CD4-positive, alpha-beta T cell treated with Interleukin-6 at 100 ng/mL for 8 hours (primary cell): ENCODE measurements at places on chromosomes 12 and 14.
A peak's percentile ranks its signal among the peaks of the same experiment; 100 is the strongest.

- DNase-seq, result no peak
Observed at GRCh38 chr12:15996254-15996653, 85.1 kb downstream of the DERA start.

DNA sequence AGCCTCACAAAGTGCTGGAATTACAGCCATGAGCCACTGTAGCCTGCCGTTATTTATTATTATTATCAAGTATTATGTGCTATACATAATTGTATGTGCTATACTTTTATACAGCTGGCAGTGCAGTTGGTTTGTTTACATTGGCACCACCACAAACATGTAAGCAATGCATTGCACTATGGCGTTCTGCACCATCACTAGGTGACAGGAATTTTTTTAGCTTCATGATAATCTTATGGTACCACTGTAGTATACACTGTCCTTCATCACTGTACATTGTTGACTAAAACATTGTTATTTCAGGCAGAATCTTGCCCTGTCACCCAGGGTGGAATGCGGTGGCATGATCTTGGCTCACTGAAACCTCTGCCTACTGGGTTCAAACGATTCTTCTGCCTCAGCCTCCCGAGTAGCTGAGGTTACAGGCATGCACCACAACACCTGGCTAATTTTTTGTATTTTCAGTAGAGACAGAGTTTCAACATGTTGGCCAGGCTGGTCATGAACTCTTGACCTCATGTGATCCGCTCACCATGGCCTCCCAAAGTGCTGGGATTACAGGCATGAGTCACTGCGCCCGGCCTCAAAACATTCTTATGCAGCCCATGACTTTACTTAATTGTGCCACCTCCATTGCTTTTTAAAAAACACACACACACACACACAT lies 17.1 kb downstream of the MRPL42 start:
- DNase-seq, result no peak

GRCh38 chr12:121144416-121144914 lies 11.8 kb downstream of the P2RX7 start:
- no peak for DNase-seq

- DNase-seq, result no peak
Observed at GRCh38 chr12:69014047-69014446, 81.1 kb upstream of the CPM start.

DNA sequence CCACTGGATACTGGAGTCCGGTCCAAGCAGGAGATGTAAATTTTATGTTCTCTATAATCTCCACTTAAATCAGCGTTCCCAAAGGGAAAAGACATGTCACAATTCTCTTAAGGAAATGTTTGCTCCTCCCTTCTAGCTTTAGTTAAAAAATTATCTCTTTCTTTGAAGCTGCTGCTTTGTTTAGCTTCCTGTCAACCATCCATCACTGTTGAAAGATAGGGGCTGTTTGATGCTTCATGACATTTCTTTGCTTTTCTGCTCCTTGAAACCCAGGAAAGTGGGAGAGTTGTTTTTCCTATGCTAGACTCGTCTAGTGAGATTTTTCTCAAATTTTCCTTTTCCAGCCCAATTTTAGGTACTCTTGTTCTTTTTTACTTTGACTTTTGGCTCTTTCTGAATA lies 31.9 kb downstream of the MBIP start:
- no peak for DNase-seq

- no peak for DNase-seq
Observed at GRCh38 chr12:119592232-119592631, 1.3 kb upstream of the TMEM233 start.

GRCh38 chr14:89466484-89466883 lies 49.5 kb upstream of the FOXN3 start:
- peak; percentile 43 for DNase-seq

DNA sequence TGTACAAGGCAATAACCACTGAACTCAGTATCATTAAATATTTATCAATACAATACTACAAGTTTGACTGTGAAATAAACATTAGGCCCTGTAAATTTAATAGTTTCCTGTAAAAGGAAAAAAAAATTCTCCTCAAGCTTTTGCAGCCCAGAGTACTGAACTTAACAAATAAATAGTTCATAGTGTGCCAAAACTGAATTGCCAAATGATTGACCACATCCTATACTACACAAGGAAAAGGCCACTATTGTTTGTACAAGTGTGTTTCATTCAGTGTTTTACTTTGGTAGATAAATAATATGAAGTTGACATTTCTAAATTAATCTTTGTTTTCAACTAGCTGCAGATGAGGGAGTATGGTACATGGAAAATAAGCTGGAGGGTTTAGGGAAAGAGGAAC lies 379.6 kb downstream of the FLRT2 start:
- DNase-seq, result no peak

- DNase-seq, result no peak
Observed at GRCh38 chr12:68871921-68872320, 61.0 kb downstream of the CPM start.
